Cerebellum (tissue), 4 donors: ENCODE measurements at places on chromosomes 2 and 18. TPM values are rescaled to one million over a fixed set of nuclear protein-coding genes. Genes with fewer than 3 reads are reported as not detected.
A peak's percentile ranks its signal among the peaks of the same experiment; 100 is the strongest.

GRCh38 chr2:105073591-105073990, 35.7 kb downstream of the MRPS9 start:
- DNase-seq, result no peak

DNA sequence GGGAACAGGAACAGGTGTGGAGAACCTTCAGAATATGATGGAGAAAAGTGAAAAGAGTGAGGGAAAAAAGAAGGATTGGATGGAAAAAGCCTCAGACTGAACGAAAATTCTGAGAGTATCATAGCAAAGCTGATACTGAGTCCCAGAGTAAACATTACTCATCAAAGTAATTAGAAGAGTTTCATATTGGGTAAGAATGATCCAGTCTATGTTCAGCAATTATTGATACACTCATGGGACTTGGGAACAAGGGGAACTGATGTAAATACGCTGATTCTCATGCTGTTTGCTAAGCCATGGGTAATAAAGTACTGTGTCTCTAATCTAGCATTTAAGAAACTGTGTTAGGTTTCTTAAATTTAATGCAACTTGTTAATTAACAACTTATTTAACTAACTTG, 219.9 kb upstream of the NOL4 start:
- no peak for DNase-seq

DNA sequence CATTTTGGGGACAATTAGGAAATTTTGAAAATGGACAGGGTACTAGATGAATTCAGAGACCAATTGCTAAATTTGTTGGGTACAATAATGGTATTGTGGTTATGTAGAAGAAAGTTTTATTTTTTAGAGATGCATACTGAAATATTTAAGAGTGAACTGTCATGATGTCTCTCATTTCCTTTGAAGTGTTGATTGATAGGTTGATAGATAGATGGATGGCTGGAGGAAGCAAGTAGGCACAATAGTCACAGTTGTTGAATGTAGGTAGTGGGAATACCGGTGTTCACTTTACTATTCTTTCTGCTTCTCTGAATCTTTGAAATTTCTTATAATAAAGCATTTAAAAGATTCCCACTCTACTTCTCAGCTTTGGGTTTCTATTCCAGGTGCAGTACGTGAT, 151.7 kb upstream of the FOSL2 start:
- DNase-seq, result no peak

DNA sequence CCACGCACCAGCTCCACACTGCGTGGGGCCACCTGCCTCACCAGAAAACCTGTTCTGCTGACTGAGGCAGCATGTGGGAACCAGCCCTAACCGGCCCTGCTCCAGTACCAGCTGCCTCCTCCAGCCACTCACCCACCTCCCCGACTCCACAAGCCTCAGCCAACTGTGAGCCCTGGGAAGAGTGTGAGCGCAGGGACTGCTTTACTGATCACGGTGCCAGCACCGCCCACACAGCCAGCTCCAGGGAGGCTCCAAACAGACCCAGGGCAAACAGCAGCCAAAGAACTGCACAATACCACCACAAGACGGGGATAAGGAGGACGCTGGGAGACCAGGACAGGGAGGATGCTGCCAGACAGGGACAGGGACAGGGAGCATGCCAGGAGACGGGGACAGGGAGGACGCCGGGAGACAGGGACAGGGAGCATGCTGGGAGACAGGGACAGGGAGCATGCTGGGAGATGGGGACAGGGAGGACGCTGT, 28.4 kb downstream of the EIPR1 start:
- DNase-seq, result peak; percentile 75

- DNase-seq, result peak; percentile 39
Observed at GRCh38 chr2:241289053-241289452, 26.4 kb downstream of the HDLBP start.

Gene LCT
- total RNA-seq, result 0.09 TPM

Gene GALNT14
- total RNA-seq, result 12.2 TPM

Gene ELOA2
- not detected for total RNA-seq

Gene GCG
- not detected for total RNA-seq
